C1 segment of cervical spinal cord (tissue), 14 donors: ENCODE measurements at places on chromosomes 16 and 17.

DNA sequence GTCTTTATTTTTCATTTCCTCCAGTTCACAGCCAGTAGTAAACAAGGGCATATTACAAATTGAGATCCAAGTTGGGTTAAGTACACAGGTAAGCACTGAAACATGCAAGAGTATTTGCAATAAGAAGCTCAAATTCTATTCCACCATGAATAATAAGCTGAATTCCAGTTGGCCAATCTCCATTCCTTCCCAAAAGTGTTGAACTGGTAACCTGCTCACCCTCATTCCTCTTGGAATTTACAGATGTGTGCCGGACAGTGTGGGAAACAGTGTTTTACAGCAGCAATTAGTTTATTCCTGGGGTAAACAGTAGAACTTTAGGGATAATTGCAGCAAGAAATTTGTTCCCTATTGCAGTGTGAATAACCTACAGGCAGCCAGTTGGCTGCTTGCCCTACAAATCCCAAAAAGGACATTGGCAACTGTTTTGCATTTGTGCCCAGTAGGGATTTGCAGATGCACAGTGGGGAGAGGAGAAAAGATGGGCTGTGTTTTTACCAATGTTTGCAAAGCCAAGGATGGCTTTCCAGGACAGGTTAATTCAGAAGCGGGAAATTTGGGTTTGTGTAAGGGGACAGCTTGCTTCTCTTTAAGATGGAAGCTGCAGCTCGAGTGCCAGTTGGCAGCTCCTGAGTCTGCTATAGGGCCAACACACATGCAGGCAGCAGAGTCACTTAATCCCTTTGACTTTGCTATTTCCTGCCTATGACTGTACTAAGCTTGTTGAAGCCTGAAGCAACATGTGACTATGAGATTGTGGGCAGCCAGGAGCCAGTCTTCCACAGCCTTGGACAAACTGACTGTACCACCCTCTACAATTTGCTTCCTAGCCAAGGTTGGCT is 318.9 kb downstream of the MAP2K6 start:
- no peak for DNase-seq

DNA sequence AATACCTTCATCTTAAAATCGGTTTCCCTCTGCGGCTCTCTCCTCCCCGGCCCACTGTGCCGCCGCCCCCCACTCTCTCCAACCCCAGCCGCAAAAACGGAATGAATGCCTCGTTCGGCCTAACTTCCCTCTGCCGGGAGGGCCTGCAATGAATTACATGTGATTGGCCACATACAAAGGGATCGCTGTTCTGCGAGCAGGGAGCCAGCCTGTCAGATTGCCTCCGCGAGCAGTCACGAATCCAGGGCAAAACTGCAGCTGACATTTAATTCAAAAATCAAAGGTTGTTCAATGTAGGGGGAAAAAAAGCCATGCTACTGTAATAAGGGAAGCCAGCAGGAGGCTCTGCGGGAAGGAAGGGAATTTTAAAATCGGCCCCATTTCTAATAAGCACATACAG is 84.9 kb downstream of the TBC1D16 start:
- DNase-seq = peak; percentile 71

DNA sequence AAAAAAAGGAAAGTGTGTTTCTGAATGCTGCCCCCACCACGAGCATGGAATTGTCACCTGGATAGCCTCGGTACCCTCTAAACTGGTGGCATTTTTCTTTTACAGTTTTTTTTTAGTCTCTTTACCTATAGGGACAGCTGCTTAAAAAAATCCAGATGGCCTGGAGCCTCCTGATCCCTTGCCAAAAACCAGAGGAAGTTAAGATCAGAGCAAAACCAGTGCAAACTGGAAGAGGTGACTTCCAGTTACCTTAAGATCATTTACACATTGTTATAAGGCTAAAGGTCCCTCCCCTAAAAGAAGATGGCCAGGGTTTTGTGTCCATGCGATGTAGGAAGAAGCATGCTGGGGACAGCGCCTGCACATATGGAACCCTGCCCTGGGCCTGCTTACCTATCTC is 3.5 kb downstream of the MEFV start:
- DNase-seq = no peak

DNA sequence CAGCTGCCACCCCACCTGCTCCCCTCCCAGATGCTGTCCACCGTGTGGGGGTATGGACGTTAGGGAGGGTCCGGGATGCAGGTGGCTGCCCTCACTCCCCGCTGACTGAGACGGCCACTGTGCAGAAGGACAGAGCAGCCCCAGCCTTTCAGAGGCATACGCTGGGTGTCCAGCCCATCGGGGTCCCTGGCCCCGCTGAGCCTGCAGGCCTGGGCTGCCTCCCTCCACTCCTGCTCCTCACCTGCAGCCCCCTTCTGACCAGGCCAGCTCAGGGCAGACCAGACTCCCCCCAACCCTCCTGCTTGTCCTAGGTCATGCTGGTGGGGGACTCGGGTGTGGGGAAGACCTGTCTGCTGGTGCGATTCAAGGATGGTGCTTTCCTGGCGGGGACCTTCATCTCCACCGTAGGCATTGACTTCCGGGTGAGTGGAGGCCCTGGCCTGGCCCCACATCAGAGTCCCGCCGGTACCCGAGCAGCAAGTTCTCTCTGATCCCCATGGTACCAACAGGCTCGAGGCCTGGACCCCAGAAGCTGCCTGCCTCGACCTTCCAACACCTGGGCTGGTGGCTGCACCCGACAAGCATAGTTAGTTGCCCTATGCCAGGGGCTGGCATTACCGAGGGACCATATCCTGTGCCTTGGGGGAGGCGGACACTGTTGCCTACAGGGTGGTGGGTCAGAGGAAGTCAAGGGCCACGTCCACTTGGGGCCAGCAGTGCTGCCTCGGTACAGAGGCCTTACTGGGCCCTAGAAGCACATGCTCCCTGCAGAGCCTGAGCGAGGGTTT is 1.4 kb downstream of the RAB26 start:
- DNase-seq = no peak

GRCh38 chr16:11262915-11263314 is 6.2 kb downstream of the TNP2 start:
- DNase-seq = no peak

DNA sequence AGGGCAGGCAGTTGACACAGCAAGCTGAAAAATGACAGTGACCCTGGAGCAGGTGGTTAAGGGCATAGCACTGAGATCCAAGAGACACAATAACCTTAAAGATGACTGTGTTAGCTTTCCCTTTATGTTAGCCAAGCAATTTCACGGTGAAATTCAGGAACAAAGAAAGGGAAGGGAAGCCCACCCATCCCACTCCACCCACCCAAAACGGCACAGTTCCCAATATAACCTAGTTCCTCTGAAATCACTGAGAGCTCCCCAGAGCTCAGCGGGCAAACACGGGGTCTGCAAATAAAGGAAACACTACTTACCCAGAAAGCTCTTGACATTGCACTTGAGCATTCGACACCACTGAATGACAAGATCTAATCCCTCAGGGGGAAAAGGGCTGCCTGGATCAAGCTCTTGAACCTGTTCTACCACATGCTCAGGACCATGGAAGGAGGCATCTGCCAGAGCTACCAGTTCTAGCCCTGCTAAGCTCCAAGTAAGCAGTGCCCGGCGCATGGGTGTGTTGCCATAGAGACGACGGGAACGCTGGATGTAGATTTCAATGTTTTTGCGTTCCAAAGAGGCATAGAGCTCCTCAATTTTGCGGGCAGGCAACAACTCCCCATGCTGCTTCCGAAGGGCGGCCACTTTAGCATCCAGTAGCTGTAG is 10.6 kb downstream of the BLTP2 start:
- no peak for DNase-seq

DNA sequence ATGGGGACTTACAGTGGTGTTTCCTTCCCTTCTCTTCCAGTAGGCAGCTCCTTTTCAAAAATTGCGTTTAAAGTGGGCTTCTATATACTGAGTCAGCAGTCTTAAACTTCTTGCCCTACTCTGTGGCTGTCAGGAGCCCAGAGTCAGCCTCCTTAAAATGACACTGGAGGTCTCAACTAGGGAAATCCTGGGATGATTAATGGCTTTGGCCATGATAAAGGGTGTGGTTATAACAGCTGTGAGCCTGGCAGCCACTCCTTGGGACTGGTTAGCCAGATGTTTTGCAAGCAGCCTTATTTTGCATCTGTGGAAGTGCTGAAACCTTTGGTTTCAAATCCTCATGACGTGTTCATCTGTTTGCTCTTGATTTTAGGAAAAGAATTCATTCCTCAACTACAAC is 25.0 kb downstream of the TAC4 start:
- no peak for DNase-seq

GRCh38 chr17:73743518-73744201 is 99.4 kb upstream of the SDK2 start:
- no peak for DNase-seq

DNA sequence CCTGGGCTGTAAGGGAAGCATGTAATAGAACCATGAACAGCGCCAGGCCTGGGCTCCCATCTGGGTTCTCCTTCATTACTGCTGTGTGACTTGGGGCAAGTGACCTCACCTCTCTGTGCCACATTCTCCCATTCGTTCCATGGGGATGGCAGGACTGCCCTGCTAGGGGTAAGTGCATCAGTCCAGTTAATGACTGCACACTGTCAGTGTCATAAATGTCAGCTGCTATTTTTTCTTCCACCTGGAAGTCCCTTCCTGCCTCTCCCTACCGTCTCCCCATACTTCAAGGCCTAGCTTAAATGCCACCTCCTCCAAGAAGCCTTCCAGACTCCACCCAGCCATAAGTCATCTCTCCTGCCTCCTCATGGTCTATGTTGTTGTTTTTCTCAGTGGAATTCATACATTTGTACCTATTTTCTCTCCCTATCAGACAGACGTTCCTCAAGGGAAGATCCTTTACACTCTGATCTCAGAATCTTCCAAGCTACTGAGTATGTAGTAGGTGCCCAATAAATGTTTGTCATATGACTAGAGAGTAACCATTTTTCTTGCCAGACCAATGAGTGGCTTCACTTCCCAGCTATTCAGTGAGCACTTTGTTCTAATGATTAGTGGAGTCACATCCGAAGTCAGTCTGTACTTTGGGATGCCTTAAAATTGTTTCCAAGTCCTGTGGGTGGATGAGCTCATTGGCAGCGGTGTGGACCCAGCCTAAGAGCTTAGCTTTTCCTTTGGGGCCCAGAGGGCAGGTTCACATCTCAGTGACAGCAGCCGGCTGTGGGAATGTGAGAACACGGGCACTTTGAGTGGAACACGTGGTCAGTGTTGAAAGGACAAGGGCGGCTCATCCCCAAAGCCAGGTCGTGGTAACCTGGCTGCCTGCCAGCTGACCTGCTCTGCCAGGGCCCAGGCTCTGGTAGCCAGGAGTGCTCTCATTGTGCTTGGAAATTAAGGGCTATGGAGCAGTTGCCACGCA is 147.5 kb upstream of the GSE1 start:
- peak; percentile 25 for DNase-seq
